ENCODE measurements at places on chromosomes 5 and 9.
A peak's percentile ranks its signal among the peaks of the same experiment; 100 is the strongest.

DNA sequence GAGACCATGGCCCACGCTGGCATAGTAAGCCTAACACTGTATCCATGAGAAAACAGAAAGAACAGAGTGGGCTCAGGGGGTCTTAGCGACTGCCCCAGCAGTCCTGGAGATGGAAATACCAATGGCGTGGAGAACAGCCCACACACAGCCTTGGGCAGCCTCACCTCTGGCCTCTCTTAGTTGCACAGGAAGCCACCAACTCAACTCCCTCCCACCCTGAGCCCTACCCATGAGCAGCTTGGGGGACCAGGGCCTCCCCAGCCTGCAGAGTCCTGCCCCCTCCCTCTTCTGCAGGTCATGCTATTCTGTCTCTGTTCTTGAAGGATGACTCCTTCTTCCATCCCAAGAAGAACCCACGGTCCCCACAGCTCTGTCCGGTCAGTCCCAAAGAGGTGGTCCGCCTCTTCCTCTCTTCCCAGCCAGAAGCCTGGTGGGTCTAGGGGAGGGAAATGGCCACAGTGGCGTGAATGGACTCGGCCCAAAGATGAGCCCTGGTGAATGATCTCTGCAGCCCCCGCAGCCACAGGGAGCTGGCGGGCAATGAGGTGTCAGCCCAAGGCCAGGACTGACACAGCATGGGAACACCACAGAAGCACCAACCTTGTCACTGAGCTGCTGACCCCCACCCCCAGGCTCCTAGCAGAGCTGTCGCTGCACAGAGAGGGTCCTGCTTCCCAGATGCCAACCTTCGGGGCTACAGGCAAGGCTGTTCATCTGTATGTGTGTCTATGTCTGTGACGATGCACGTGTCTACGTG, 131.2 kb downstream of the ROR2 start:
- DNase-seq: no peak

GRCh38 chr5:107951309-107951708, 280.6 kb upstream of the EFNA5 start:
- no peak for DNase-seq

- DNase-seq: no peak
Measured at GRCh38 chr5:99019812-99020697, 91.2 kb upstream of the CHD1 start.

GRCh38 chr5:140346348-140347221, at the start of gene HBEGF:
TSS of gene HBEGF (minus strand) at chr5:140346603. CDS start at chr5:140346328, 275 bp downstream.
- DNase-seq: peak; percentile 56

GRCh38 chr5:81830596-81830995, 79.7 kb upstream of the SSBP2 start:
- no peak for DNase-seq

DNA sequence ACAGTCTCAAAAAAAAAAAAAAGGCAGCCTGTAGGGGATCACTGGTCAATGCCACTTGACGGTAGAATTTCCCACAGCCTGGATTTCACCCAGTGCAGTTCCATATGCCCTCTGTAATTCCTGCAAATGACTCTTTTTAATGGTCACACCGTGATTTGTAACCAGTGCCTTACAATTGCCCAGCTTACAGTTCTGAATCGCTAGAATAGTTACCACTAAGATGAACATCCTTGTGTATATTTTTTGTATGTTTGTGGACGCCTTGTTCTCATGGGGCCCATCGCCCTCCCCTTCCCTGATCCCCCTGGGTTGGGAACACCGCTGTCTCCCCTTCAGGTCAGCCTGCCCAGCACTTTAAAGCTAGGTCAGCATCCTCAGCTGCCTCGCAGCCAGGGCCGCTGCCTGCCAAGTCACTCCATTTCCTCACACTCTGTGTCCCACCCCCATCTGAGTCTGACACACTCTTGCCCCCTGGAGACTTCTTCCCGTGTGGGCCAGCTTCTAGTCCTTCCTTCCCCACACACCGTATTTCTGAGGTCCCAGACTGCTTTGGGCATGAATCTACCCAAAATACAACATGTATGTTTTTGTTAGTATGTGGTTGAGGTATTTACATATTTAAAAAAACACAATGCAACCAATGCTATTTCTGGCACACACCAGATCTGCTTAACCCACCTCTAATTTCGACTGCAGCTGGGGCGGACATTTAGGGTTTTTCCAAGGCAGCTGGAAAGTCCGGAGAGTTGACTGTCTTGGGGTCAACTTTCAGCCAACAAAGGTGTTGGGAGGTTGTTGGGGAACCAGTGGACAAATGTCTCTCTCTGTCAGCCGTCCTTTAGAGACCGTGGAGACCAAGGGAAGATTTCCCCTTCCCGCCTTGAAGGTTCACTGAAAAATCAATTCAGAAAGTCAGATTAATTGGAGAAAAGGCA, 120.5 kb upstream of the NEK6 start:
- DNase-seq: no peak

- DNase-seq: no peak
Measured at GRCh38 chr9:107856633-107857032, 367.1 kb upstream of the KLF4 start.
